ENCODE measurements at places on chromosomes 6 and 20.

GRCh38 chr6:121615493-121615892, 180.0 kb downstream of the GJA1 start:
- no peak for DNase-seq

GRCh38 chr6:15885624-15886023, 222.8 kb upstream of the DTNBP1 start:
- DNase-seq = no peak

DNA sequence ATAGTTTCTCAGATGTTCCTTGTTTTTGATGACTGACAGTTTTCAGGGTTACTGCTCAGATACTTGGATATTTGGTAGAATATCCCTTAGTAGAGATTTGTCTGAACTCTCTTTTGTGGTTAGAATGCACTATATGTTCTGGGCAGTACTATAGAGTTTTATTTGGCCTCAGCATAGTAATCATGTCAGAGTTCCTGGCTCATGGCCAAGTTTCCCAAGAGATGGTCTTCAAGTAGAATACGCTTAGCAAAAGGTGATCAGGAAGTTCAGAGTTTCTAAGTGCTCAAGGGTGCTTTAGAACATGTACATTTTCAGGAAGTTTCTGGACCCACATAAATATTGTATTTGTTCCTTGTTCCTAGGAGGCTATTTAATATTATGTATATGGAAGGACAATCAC, 1209.7 kb upstream of the GJE1 start:
- no peak for DNase-seq

DNA sequence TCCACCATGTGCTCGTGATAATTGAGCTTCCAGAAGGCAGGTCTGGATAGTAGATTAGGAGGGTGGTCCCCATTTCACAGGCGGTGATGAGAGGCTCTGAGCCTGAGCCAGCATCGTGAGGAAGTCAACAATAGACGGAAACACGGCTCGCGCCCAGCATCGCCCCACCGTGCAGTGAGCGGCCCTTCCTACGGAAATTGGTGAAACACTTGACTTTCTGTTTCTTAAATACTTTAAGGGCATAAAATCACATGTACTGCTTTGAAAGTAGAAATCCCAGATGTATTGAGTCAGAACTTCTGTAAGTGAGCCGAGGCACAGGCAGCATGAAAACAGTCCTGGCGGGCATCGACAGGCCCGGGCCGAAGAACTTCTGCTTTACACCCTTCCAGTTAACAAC, 4.3 kb upstream of the KIF25 start:
- DNase-seq = no peak

GRCh38 chr20:25705830-25706351, 9.2 kb upstream of the ZNF337 start:
- no peak for DNase-seq

Measured in stimulated activated CD4-positive, alpha-beta T cell treated with anti-CD3 and anti-CD28 coated beads, TNF-alpha, amount 100 ng/mL, for 48 hours (primary cell).